ENCODE measurements at places on chromosomes 16 and 17.

DNA sequence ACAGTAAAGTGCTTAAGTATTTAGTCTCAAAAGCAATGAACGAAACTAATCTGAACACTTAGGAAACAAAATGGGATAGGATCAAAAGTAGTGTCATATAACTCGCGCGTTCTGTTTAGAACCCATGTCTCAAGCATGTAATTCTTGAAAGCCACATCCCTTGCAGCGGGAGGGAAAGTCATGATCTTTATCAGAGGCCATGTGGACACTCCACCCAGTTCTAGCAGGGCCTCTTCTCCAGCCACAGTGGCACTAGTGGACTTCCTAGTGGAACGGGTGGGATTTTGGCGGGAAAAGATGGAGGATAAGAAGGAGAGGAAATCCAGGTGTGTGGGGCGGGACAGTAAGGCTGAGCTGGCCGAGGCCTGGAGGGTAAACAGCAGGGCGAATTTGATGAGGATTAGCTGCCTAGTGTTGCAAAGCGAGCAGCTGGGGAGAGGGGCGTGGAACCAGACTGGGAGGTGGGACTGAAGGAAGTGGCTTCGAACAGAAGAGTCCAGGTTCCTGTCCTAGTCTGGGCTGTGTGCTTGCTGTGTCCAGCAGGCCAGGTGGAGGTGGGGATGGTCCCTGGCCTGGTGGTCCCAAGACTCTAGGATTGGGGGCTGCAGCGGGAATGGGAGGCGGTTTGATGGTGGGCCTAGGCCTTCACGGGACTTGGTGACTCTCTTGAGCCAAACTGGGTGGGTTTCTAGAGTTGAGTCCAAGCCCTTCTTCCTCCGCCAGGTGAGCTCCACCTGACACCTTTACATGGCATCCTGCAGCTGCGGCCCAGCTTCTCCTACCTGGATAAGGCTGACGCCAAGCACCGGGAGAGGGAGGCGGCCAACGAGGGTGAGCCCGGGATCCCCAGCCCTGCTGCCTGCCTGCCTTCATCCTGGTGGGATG is 15.9 kb downstream of the POLR3E start:
- DNase-seq, result no peak

DNA sequence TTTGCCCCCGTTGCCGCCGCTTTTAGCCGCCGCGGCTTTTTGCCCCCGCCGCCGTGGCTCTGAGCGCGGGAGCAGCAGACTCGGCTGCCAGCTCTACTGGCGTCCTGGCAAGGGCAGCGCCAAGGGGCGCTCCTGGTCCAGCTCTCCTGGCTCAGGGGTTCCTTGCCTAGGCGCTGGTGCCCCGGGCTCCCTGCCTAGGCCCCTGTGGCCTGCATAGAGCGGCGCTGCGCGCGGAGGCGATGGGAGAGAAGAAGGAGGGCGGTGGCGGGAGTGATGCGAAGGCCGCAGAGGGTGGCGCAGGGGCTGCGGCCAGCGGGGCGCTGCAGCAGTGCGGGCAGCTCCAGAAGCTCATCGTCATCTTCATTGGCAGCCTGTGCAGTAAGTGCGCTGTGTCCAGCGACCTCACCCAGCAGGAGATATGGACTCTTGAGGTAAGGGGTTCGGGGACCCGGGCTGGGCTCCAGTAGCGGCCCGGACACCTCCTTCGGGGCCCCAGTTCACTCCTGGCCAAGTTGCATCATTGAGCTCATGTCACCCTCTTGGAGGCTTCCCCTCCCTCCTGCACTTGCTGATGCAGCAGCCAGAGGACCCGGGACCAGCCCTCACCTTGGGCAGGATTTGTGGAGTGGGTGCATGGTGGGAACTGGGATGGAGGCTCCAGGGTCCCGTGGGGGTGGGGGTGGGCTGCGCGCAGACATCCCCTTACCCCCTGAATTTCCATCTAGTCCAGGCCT is 1344.4 kb downstream of the TP53TG3F start:
- DNase-seq, result no peak

DNA sequence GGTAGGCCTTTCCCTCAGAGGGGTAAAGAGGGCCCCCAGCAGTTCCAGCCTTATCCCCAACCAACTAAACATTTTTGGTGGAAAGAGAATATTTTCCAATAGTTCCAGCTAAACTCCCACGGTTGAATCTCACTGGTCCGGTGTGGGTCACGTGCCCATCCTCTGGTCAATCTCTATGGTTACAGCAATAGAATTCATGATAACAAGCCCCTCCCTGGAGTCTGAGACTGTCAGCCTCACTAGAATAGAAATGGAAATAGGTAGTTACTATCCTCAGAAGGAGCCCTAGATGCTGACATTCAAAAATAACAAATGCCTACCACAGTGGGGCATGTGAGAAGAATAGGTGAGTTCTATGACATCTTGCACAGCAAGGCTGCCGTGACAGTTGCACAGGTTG is 37.5 kb upstream of the LITAF start:
- DNase-seq, result no peak

- DNase-seq, result no peak
Observed at GRCh38 chr16:2056681-2057407, 9.1 kb downstream of the TSC2 start.

DNA sequence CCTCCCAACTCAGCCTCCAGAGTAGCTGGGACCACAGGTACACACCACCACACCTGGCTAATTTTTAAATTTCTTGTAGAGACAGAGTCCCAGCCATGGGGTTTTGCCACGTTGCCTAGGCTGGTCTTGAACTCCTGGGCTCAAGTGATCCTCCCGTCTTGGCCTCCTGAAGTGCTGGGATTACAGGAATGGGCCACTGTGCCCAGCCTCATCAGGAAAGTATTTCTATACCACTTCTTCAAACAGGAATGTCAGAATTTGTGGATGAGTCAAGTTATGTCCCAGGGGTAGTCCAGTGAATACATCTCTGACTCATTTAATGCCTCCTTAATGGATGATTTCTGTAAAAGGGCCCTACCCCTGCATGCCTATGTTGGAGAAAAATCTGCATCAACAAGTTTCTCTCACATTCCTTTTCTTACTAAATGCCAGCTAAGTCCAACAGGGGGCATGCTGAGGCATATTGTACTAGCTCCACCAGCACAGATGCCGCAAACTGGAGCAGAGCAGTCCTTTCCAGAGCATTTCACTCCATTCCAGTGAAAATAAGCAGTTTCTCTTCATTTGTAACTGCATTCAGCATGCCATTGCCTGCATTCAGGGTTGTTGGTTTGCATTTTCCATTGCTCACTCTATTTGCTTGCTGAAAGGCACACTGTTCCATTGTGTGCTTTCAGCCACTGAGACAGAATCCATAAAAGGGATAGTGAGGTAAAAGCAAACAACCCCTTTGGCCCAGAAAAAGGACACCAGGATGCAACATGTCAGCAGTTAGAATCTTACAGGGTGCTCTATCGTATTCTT is 5.3 kb upstream of the CAVIN1 start:
- peak; percentile 95 for DNase-seq

- DNase-seq, result no peak
Observed at GRCh38 chr16:66269617-66270332, 96.7 kb upstream of the CDH5 start.

DNA sequence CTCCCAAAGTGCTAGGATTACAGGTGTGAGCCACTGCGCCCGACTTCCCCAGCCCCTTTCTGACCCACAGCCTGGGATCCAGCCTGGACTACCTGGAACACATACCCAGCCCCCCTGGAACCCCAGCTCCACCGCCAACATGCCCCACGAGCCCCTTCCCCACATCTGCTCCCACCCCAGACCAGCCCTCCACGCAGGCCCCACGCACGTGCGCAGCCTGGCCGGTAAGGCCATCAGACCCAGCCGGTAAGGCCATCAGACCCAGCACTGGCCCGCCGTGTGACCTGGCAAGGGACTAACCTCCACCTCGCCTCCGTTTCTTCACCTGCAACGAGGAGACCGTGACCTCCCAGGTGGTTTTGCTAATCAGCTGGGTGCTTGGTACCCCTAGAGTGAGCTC is 46.5 kb downstream of the RPH3AL start:
- DNase-seq, result no peak

DNA sequence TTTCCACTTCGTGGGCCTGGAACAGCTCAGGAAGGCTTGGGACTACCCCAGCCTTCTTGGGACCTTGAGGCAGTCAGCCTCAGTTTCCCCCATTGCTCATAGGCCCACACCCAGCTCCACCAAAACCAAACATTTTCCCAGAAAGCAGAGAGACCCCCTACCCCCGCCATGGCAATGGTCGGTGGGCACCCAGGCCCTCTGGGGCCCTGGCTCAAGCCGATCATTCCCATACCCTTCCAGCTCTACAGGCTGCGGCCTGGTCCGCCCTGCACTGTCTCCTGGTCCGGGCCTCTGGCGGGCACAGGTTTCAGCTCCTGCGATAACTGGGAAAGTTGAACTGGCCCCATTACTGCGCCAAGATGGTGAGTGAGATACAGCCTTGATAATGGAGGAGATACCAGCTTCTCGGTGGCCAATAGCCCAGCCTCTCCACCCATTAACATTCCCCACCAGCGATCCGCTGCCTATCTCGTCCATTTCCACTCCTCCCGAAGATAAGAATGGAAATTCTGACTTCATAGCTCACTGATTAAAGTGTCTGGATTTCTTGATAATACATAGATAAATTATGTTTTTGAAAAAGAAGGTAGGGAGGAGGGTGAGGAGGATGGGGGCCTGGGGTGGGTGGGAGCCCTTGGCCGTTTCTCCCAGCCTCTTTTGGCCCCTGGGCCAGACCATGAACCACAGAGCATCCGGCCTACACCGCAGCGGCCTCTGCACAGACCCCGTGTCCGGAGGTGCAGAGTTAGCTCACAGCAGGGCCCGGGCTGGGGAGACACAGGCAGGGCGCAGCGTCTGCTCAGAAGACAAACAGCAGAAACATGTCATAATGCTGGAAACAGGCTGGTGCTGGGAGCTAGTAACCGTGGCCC is 11.6 kb downstream of the ZFPM1 start:
- no peak for DNase-seq

GRCh38 chr17:40268141-40268712 is 19.5 kb upstream of the CDC6 start:
- peak; percentile 18 for DNase-seq

DNA sequence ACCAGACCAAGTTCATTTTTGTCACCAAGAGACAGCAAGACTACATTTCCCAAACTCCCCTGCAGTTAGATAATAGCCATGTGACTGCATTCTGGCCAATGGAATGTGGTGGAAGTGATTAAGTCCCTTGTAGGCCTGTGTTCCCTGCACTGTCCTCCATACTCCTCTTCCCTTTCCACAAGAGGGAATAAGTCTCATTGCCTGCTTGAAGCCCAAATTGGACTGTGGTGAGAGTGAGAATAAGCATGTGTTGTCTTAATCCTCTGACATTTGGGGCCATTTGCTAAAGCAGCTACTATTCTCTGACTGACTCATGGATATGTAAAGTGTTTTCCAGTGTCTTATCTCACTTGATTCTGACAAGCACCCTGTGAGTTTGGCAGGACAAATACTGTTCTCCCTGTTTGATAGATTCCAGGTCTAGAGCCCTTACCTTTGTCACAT is 20.7 kb downstream of the PIK3R6 start:
- peak; percentile 64 for DNase-seq

- no peak for DNase-seq
Observed at GRCh38 chr17:80017226-80018010, 18.3 kb downstream of the TBC1D16 start.

- DNase-seq, result no peak
Observed at GRCh38 chr17:31548709-31549108, 157.2 kb downstream of the RAB11FIP4 start.

DNA sequence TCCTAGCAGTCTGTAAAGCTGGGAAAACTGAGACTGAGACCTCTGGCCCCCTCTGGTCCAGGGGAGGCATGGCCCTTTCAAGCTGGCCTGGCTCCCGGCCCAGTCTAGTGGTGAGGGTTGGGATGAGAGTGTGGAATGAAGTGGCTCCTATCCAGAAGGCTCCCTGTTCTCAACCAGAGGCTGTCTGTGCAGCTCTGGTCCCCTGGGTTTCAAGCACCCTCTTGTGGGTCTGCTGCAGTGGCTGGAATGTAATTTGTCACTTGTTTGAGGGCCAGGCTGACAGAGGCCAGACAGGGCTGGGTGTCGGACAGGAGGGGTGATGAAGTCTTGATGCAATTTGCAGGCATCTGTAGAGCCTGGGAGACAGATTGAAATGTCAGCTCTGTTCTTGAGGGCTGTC is 22.1 kb upstream of the PHF12 start:
- peak; percentile 96 for DNase-seq

DNA sequence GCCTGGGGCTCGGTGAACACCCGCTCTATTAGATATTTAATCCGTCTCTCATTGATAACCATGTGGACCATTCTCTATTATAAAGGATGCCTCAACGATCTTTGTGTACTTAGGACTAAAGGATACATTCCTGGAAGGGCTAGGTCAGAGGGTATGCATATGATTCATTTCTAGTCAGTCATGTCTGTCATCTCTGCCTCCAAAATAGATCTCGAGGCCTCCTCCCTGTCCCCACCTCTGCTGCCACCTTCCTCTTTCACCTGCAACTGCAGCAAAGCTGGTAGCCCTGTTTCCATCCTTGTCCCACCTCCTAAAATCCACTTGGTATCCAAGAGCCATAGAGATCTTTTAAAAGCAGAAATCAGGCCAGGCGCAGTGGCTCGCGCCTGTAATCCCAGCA is 121.5 kb downstream of the KATNIP start:
- no peak for DNase-seq

Measured in astrocyte of the hippocampus (primary cell).